ENCODE measurements at places on chromosomes 5 and 9. TPM values are rescaled to one million over a fixed set of nuclear protein-coding genes. Genes with fewer than 3 reads are reported as not detected.

The ASS1 gene
- polyA plus RNA-seq = not detected

The LRRC19 gene
- polyA plus RNA-seq = 0.34 TPM

The FAM78A gene
- polyA plus RNA-seq = 20.8 TPM

The HTR1A gene
- polyA plus RNA-seq = not detected

DNA sequence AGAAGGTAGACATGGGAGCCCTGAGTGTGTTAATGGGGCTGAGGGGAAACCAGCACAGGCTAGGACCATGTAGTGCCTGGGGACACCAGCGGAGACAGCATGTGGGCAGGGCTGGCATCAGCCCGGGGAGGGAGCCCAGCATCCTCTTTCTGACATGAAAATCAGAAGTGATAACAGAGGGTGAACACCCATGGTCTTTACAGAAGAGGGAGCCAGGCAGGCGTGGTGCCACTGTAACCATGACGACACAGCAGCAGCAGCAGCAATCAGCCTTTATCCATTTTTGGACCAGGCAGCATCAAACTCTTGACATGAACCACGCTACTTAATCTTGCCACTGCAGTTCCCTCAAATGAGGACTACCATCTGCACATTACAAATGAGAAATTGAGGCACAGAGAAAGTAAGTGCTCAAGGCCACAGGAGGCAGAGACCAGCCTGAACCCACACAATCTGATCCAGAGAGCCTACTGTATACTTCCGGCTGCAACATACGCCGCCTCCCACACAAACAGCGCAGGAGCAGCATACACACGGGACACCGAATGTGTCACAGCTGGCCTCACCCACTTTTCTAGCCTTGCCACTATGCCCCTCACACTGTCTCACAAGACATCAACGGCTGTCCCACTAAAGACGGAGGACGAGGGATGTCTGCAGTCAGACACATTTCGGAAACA is 23.8 kb downstream of the CAMSAP1 start:
- no peak for DNase-seq

- no peak for DNase-seq
These were observed 43.3 kb downstream of the SLC28A3 start for GRCh38 chr9:84297162-84297821.

The IL17B gene
- not detected for polyA plus RNA-seq

DNA sequence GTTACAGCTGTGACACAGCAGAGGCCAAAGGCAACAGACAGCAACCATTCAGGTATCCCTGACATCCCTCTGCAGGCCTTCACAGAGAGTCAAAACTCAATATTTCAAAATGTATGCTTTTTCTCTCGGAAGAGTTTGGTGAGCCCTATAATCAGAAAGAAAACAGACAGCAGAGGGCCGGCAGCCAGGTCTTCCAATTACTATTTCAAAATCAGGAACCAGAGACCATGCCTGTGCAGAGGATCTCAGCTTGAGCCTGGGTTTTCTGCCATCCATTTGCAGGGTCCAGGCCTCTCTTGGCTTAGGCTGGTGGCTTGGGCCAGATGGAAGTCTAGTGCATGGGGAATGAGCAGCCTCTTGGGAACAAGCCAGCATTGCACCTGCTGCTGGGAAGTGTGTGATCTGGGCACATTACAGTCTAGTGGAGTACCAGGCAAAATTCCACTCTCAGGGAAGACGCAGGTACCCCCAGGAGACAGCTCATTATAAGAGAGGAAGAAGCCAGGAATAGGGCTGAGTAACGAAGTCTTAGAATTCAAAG is 231.3 kb downstream of the ENC1 start:
- no peak for DNase-seq

GRCh38 chr9:32825203-32825602 is 41.9 kb downstream of the TMEM215 start:
- no peak for DNase-seq

The CMBL gene
- 0.35 TPM for polyA plus RNA-seq

- DNase-seq = no peak
These were observed 58.6 kb upstream of the RANBP3L start for GRCh38 chr5:36360307-36360706.

The TMEM215 gene
- polyA plus RNA-seq = not detected

DNA sequence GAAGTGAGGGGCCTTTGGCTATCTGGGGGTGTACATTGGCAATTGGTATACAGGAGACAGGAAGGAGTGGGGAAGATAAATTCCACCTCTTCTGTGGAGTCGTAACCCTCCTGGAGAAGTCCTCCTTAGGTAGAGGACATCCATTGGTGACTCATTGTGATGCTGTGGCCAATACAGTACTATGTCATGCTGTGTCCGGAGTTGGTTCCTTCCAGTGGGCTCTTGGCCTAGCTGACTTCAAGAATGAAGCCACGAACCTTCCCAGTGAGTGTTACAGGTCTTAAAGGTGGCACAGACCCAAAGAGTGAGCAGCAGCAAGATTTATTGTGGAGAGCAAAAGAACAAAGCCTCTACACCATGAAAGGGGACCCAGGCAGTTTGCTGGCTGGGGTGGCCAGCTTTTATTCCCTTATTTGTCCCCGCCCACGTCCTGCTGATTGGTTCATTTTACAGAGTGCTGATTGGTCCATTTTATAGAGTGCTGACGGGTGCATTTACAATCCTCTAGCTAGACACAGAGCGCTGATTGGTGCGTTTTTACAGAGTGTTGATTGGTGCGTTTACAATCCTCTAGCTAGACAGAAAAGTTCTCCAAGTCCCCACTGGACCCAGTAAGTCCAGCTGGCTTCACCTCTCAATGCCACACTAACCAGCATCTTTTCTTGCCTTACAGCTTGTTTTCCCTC is 37.3 kb upstream of the FBP1 start:
- DNase-seq = no peak

GRCh38 chr5:175494264-175495183 is 16.2 kb downstream of the SFXN1 start:
- DNase-seq = no peak

- no peak for DNase-seq
These were observed 158.2 kb upstream of the FST start for GRCh38 chr5:53322257-53322656.
